CD4-positive, alpha-beta T cell treated with Interleukin-2 at 100 ng/mL for 4 hours (primary cell): ENCODE measurements at places on chromosomes 1 and 21.

DNA sequence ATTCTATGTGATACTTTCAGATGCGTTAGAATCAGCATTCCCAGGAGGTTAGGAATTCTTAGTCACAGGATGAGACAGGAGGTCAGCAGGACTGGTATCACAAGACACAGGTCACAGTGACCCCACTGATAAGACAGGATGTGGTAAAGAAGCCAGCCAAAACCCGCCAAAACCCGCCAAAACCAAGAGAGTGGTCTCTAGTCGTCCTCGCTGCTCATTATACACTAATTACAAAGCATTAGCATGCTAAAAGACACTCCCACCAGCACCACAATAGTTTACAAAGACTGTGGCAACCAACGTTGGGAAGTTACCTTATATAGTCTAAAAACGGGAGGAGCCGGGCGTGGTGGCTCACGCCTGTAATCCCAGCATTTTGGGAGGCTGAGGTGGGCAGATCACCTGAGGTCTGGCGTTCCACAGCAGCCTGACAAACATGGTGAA lies 13.9 kb upstream of the ACTA1 start:
- no peak for DNase-seq

DNA sequence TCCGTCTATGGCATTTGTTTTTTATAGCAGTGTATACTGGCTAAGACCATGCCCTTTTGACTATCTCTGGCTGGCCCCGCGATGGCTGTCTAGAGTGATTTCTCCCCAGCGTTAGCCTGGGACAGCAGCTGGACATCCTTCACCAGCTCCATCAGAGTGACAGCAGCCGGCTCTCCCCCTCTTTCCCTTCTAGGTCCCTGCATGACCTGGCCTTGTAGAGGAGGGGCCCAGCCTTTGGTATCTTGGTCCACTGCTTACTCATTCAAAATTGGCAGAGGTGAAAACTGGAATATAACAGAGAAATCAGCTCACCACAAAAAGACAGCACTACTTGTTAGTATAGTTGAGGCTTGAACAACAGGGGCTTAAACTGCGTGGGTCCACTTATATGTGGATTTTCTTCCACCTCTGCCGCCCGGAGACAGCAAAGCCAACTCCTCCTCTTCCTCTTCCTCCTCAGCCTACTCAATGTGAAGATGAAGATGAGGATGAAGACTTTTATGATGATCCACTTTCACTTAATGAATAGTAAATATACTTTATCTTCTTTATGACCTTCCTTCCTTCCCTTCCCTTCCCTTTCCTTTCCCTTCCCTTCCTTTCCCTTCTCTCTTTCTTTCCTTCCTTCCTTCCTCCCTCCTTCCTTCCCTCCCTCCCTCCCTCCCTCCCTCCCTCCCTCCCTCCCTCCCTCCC lies 29.4 kb upstream of the B3GALNT2 start:
- no peak for DNase-seq

- DNase-seq, result no peak
These were observed 278.8 kb downstream of the ASTN1 start for GRCh38 chr1:176885751-176886150.

- DNase-seq, result peak; percentile 74
These were observed 8.2 kb upstream of the CAP1 start for GRCh38 chr1:40032240-40032891.

DNA sequence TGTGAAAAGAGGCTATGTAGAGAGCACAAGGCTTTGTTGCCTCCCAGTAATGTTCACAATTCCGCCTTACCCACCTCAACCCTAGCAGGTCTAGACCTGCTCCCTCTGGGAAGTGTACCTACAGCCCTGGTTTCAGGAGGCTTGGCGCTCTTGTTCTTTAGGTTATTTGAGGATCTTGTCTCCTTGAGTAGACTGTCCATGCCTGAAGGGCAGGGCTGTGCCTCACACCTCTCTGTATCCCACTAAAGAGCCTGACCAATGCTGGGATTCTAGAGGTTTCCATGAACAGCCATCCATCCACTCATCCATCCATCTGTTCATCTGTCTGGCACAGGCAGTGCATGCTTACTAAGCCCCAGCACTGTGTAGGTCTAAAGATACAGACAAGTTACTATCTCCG lies 1.0 kb downstream of the RAB7B start:
- no peak for DNase-seq

- no peak for DNase-seq
These were observed 9.9 kb downstream of the GABRD start for GRCh38 chr1:2028870-2029560.
